ENCODE measurements at places on chromosomes 3 and 15.

DNA sequence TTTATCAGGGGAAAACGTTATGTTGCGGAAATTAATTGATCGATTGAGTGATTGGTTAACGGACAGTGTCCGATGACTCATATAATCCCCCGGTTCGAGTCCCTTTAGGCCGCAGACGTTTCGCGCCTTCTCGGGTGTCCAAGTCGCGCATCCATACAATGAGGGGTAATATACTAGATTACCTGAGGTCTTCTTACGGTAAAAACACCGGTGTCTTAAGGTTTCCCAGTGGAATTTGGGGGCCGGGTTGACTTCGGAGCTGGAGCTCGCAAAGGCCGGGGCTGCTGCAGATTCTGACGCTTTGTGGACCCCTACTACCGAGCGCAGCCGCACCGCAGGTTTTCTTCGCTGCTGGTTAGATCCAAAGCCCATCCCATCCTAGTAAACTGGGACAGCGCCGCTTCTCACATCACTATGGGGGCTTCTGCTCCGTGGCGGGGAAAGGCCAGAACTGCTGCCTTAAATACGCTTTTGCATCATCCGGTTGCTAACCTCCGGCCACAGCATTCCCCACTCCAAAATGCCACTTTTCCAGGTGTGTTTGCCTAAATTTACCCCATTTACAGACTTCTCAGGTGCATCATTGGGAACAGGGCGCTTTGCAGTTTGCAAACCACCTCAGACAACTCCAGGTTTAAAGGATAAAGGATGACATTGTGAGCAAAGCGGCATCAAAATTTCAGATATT is 858 bp upstream of the SACM1L start:
- DNase-seq = no peak

DNA sequence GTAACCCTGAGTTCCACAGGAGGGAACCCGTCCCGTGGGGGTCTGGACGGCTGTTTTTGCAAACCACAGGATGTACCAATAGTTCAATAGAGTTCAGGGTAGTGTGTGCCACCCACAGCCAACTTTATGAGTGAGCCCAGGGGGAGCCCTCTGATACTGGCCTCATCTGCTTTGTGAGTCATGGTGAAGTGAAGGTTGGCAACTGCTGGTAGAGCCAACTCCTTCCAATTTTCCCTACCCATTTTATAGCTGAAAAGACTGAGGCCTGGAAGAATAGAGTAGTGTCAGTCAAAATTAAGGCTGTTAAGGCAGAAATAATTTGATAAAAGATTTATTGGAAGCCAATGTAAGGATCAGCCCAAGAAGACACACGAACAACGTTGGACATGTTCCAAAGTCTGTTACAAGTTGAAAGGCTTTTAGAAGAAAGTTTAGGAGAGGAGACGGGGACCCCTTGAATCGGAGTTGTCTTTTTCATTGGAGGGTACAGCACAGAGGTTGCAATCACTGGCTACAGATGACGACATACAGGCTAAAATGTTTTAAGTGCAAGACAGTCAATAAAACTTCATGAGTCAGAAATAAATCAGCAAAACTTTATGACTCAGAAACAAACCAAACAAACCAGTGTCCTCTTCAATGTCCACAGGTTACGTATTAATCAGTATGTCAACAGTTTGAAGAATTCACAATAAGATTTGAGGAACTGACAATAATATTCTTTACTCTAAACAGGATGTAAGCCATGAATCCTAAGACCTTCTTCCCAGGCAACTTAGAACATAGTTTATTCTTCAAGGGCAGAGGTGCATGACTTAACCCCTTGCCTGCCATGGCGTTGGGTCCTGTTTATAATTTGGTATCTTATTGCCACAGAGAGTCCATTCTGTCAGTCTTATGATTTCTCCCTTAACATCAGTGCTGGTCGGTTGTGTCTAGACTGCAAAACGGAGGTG is 62.9 kb upstream of the NR2E3 start:
- no peak for DNase-seq

DNA sequence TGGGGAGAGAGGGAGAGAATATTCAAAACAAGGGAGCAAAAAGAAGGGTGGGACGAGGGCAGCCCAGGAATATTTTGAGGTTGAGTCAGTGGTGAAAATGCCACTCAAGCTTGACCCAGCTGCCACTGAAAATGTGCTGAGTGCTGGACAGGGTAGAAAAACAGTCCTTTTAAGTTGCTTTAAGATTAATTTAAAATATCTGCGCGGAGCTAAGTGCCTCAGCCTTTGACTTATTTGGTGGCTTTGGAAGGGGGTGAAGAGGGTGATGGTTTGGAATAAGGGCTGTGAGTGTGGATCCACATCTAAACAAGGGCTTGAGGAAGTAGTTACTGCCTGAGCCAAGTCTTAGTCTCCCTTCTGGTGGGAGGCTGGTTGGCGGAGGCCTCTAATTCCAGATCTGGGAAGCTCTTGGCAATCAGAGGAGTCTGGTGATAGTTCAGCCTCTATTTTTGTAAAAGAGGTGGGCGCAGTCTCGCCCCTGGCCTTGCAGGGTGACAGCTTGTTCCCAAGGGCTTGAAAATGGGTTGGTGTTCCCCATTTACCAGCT is 280.8 kb upstream of the ROPN1 start:
- DNase-seq = no peak

GRCh38 chr3:53675942-53676341 is 170.3 kb downstream of the CHDH start:
- no peak for DNase-seq

GRCh38 chr3:61808526-61808925 is 247.2 kb downstream of the PTPRG start:
- no peak for DNase-seq

Measured in memory B cell (primary cell).